ENCODE measurements at places on chromosomes 12 and 14.

DNA sequence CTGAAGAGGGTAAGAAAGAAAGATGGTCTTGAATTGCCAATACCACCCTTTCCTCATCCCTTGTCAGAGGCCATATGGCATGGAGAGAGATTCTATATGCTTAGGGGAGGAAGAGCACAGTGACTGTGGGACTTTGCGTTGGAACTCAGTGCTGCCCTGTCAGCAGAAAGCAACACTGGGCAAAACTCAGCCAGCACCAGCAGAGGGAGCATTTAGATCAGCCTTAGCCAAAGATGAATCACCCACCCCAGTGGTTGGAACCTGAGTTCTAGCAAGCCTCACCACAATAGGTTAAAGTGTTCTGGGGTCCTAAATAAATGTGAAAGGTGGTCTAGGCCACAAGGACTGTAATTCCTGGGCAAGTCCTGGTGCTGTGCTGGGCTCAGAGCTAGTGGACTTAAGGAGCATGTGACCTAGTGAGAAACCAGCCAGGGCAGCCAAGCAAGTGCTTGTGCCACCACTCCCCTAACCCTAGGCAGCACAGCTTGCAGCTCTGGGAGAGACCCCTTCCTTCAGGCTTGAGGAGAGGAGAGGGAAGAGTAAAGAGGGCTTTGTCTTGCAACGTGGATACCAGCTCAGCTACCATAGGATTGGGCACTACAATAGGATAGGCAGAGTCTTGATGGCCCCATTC, 11.4 kb upstream of the BCAT1 start:
- peak; percentile 33 for DNase-seq

DNA sequence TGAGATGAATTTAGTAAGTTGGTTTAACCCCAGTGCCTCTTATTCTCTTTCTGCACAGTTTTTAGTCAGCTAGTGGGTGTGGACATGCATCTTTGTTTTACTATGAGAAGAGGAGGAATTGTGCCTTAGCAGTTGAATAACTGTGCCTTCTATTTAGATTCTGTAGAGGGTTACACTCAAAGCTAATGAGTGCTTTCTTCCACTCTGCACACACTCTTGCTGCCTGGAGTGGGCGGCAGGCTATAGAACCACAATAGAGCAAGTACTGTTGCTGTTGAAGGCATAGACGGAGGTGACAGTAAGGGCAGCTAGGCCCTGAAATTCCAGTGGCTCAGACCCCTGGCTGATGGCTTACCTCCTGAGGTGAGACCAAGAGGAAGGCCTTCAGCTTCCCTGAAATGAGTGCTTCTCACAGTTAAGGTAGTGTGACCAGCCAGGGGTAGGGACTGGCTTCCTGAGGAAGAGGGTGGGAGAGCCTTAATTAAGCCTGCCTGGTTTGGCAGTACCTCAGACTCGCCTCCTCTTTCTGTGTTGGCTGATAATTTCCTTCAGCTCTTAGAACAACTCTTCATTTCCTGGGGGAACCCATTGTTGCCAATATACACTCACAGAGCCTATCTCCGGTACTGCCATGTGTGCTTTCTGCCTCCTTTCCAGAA, 24.7 kb downstream of the SUSD6 start:
- no peak for DNase-seq

GRCh38 chr12:48985475-48985897, 7.4 kb downstream of the WNT1 start:
- no peak for DNase-seq

GRCh38 chr14:99380402-99380801, 100.3 kb downstream of the SETD3 start:
- DNase-seq: no peak

DNA sequence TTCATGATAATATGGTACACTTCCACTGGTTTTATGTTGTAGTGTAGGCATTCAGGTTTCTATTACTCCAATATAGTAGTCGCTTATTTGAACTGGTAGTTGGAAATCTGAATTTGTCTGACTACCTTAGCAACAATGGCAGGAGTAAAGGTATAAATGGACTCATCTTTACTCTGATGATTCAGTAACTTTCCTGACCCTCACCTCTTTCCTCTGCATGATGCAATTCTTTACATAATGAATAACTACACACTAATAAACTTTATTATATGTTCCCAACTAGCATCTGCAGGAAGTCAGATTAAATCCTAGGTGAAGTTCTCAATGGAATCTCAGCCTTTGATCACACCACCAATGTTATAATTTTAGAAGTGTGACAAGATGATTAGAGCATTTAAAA, 70.5 kb upstream of the ATP2B1 start:
- DNase-seq: no peak

DNA sequence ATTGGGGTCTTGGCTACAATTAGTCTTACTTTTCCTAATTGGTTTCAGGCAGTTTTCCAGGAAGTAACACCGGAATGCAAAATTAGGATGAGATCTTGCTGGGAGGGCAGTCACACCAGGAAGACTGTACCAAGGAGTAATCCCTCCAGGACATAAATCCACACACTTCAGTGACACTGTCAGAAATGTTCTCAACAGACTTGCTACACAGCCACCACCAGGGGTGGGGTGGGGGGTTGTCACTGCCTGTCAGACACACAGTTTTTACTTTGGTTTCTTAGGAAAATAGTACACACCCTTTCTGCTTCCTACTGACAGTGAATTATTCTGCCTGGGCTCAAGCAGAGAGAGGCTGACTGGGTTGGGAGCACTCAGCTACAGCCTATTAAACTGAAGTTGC, 102.9 kb upstream of the CCDC196 start:
- DNase-seq: no peak

- no peak for DNase-seq
Measured at GRCh38 chr14:66038618-66039017, 447.6 kb upstream of the CCDC196 start.

- DNase-seq: no peak
Measured at GRCh38 chr12:94267921-94268471, 119.6 kb downstream of the PLXNC1 start.

DNA sequence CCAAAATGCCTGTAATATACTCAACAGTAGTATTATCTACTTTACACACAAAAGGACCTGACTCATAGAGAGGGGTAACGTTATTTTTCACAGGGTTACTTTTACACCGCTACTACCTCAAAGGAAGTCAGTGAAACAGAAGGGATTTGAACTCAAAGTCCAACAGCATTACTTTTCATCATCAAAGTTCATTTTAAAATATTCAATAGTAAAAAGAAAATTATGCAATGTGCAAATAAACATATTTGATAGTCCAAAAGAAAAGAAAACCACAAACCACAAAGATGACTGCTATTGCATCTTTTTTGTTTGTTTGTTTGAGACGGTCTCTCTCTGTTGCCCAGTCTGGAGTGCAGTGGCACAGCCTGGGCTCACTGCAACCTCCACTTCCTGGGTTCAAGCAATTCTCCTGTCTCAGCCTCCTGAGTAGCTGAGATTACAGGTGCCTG, 15.5 kb downstream of the KIF21A start:
- no peak for DNase-seq
